Cortex of kidney (tissue), 1 donor: ENCODE measurements at places on chromosomes 12 and 14.

GRCh38 chr12:75921622-75922289 is 109.8 kb downstream of the PHLDA1 start:
- DNase-seq = no peak

DNA sequence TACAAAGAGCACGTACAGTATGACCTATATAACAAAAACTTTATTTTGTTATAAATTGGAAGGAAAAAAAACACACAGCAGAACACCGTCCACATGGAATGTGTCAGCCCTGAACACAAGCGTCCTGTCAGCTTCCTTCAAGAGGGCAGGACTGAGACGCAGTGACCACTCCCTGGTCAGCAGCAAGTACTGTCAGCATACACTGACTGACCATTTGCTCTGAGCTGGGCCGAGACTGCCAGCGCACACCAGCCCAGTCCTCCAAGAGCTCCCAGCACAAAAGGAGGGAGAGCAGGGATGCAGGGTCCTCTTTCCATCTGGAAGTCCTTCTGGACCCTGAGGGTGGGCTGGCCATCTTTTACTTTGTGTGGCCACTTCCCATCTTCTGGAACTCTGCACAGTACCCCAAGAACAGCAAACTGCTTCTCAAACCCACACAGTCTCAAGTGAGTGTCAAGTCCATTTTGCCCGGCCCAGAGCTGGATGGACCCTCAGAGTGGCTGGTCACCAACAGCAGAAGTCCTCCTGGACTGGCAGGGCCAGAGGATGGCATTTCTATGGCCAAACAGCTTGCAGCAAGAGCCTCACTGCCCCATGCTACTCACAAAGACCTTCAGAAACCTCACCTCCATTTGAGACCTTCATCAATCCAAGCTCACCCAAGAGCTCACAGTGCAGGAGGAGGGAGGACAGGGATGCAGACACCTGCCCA is 11.7 kb downstream of the CCDC88C start:
- no peak for DNase-seq

- DNase-seq = no peak
These were observed 449.4 kb upstream of the PRICKLE1 start for GRCh38 chr12:43038991-43039390.

DNA sequence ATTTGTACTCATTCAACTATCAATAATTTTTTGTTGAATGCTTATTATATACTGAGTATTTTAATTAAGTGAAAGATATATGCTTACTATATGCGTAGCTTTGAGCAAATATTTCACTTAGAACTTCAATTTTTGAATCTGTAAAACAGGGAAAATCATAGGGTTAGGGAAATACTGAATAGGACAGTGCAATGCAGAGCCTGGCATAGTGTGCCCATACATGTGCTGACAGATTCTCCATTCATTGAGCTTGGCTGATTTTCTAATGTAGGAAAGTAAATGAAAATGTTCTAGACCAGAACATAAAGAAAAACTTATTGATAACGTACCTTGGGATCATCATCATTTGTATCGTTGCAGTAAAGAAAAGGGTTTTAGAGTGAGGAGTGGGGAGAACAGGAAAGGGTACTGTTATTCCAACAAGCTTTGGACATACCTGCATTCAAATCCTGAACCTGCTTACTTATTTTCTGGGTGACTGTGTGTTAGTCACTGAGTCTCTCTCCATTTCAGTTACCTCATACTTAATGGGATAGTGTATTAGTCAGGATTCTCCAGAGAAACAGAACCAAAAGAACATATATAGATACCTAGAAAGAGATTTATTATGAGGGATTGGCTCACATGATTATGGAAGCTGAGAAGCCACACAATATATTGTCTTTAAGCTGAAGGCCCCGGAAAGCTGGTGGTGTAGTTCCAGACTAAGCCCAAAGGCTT is 436.4 kb downstream of the ADAMTS20 start:
- no peak for DNase-seq

DNA sequence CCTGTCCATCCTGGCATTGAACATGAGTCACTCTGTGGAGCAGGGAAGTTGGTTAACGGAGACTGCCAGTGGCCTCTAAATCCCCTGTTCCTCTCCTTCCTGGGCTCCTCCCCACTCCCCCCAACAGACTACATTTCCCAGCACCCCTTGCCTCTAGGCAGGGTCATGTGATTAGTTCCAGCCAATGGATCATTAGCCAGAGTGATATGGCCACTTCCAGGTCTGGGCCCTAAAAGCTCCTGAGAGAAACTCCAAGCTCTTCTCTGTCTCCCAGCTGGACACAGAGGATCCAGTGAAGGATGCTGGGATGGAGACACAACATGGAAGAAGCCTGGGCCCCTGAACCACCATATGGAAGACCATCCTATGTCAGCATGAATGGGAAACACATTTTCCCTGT is 54.4 kb upstream of the RFLNA start:
- DNase-seq = no peak

GRCh38 chr14:77991128-77991772 is 178.9 kb upstream of the NRXN3 start:
- no peak for DNase-seq

DNA sequence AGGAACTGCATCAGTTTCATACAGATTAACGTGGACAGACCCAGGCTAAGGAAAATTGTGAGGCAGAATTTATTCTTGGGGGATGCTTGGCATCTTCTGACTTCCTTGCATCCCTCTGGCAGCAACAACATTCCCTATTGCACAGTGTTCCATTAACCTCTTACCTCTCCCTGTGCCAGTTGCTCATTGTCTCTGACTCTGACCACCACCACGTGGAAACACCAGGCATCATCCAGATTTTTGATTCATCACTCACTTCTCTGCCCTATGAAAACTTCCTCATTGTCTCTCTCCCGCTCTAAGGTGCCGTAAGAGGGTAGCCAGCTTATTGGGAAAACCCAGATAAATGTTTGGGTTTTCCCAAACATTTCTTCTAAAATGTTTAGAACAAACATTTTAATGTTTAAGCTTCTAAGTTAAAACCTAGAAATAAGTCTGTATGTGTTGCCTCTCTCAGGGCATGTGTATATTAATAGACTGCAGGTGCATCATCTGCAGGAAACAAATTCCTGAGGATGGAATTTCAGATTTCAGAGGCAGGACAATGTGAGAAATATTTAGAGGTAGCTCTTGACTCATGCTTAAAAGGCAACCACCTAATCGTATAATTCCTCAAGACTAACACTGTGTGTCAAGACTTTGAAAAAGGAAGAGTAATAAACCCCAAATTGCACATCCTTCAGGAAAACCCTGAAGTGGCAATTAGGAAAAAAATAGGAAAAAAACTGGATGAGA is 64.5 kb upstream of the SLC35F4 start:
- DNase-seq = no peak

DNA sequence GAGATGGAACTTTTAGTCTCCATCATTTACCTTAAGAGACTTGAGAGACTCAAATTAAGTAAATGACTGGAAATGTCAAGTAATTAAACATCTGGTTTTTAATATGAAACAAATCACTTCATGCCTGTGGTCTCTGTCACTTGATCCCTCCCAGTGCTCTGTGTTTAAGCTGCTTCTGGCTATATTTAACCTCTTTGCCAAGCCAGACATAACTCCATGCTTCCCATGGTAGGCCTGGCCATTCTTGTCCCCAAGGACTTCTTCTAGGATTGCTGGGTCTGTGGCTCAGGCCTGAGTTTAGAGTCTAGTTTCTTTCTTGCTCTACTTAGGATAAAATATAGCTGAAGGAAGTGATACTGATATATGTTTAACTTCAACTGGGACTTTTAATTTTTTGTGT is 1013.6 kb downstream of the FLRT2 start:
- no peak for DNase-seq

DNA sequence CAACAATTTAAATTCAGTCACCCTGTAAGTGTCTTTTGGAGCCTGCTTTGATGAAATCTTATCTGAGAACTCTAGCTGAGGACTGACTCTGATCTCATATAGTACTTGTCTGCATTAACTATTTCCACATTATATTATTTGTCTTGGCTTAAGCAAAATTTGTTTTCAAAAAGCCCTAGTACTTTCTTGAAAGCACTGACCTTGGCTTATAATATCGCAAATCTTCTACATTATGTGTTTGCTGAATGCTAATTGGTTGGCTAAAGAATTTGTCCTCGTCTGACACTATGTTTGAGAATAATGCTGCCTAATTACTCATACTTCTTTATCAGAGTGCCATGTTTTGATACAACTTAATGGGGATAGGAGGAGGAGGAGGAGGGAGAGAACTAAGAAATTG is 46.9 kb upstream of the FLRT2 start:
- no peak for DNase-seq
